ENCODE measurements at places on chromosomes 2 and 18.
A peak's percentile ranks its signal among the peaks of the same experiment; 100 is the strongest.

DNA sequence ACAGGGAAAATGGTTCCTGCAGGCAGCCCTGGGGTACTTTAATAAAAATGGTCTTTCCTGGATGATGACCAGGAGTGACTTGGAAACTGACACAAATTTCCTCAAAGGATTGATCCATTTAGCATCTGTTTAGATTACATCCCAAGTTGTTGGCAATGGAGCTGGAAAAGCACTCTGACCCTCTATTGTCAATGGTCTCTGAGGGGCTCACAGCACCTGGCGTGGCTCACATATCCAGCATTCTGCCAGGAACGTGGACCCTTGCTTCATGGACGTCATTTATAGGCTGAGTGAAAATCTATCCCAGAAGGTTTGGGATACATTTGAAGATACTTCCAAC is 43.8 kb downstream of the SERTAD2 start:
- no peak for DNase-seq

- DNase-seq = no peak
These were observed 155.8 kb downstream of the TDRD15 start for GRCh38 chr2:21279525-21279924.

GRCh38 chr2:20728114-20728758 is 61.3 kb downstream of the GDF7 start:
- DNase-seq = peak; percentile 24

DNA sequence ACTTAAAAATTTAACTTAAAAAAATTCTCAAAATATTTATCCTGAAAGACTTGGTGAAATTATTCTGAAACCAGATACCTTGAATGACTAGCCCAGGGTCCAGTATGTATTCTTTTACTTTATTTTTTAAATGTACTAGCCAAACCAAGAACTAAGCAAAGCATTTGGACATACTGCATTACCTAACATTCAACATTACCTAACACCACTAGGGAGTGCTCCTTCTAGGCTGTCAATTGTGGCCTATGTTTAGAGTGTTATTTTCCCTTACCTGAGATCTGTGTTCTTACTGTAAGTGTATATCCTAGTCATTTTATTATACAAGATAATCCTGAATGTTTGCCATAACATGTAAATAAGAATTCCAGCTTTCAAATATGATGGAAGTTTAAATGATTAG is 496.6 kb downstream of the PTPRM start:
- no peak for DNase-seq

- DNase-seq = no peak
These were observed 265.5 kb downstream of the TGIF1 start for GRCh38 chr18:3715231-3716080.

DNA sequence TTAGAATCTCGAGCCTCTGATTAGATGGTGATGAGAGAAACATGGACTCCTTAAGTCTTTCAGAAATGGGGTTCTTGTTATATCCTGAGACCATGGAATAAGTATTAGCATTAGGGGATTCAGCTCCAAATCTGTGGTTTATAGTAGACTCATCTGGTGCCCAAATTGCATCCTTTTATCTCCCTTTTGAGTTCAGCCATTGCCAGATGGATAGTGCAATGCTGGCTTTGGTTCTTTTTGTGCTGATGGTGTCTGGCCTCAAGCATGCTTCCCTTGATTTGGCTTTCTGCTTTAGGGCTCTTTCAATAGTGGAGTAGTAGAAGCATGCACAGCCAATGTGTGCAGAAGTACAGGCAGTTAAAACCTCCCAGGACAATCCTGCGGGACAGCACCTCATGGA is 306.4 kb downstream of the TSN start:
- no peak for DNase-seq

GRCh38 chr18:79507546-79508480 is 112.1 kb downstream of the NFATC1 start:
- DNase-seq = peak; percentile 51

GRCh38 chr18:56314396-56314795 is 324.0 kb downstream of the TXNL1 start:
- peak; percentile 55 for DNase-seq

DNA sequence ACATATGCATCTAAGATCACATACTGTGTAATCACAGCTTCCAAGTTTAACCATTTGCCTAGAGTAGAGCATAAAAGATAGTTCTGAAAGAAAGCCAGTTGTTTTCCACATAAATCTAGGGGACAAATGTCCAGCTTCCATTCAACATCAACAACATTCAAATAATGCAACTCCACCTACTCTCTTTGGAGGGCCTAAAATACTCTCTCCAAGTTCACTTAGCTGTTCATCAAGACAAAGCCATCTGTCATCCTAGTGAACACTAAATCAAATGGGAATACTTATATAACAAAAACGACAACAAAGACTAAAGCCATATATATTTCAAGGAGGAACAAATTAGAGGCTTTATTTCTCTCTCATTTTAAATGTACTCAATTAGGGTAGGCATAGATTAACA is 221.5 kb upstream of the CDH2 start:
- DNase-seq = no peak

DNA sequence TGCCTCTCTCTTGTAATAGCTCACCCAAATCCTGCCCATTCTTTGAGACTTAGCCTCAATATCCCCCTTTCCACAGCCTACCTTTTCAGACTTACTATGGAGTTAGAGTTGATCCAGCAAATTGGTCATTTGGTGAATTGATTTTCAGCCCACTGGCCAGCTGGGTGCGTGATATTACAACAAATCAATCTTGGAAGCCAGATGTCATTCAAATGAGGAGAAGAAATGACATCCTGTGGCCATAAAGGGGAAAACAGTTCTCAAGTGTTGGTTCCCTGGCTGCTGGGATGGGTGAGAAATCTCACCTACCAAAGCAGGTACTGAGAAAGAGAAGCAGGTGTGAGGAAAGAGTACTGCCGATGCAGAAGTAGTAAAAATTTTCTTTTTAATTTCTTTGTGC is 36.7 kb upstream of the FOXI3 start:
- no peak for DNase-seq

DNA sequence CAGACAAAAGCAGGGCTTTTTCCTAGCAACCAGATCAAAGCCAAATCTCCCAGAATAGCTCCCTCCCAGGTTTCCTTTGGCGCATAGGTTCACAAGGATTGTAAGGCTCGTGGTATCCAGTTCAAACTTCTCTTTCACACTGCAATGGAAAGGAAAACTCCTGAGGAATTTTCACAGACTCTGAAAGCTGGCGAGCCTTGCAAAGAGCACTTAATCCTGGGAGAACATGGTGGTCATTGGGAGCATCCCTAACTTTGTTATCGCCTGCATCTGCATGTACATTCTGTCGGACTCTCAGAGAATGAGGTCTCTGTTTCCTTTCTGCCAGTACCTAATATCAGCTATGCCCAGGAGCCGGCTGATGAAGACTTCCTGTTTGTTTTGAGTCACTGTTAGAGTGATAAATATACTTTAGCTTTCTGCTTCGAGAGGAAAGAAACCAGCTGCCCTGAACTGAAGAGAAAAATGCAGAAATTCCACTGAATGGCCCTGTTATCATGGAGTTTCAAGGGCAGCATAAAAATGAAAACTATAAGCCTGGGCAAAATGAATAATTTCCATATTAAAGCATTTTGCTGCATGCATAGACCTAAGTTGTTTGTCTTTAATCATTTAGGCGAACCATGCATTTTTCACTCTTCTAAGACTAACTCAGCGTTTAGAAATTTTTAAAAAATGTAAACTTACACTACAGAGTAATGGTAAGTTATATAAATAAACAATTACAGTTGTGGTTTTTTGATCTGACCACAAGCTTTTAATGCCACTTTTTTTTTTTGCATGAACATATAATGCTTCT is 76.4 kb upstream of the ZEB2 start:
- peak; percentile 68 for DNase-seq

- no peak for DNase-seq
These were observed 68.9 kb downstream of the TMEM18 start for GRCh38 chr2:608297-608696.

Data from EH (cell line).